ENCODE measurements at places on chromosomes 2 and 18.

- DNase-seq = no peak
Observed at GRCh38 chr2:227179988-227180685, 15.7 kb downstream of the COL4A3 start.

- DNase-seq = no peak
Observed at GRCh38 chr2:214019229-214019972, 391.5 kb upstream of the VWC2L start.

DNA sequence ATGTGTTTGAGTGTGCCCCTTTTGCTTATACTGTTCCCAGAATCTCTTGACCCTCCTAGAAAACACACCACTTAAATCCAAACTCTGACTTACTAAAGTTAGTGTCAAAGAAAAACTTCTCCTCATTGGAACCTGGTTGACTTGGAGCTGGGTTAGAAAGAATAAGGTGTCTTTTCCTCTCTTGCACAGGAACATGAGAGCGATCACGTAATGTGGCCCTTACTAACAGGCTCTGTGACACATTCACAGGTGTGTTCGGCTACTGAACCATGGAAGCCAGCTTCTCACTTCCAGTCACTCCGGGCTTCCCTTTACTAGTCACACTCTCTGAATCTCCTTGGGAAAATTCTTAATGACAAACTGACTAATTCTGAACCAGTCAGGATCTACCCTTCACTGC is 5.4 kb upstream of the POU3F3 start:
- no peak for DNase-seq

- no peak for DNase-seq
Observed at GRCh38 chr2:26778507-26778906, 7.3 kb upstream of the CENPA start.

- DNase-seq = no peak
Observed at GRCh38 chr2:152606081-152606480, 111.2 kb downstream of the PRPF40A start.

DNA sequence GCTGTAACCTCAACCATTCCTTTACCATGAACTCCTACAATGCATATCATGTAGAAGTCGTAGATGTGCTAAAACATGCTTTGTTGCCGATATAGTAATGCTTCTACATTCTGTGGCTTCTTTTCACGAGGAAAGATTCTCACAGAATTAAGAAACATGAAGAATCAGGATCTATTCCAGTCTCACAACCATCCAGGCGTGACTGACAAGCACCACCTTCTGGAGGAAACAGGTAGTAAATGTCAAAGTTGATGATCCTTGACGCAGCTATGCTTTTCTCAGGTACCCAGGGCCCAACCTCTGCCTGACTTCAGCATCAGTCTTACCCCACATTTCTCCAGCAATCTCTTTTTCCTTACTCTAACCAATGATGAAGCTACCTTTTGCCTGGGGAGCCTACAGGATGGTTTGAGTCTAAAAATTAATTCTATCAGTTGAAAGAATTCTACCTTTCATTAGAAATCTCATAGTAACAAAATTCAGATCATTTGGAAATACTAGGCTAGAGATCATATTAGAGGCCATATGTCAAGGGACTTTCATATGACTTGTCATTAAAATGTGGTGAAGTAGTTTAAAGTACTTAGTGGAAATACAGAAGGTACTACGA is 123.3 kb upstream of the RND3 start:
- DNase-seq = no peak

DNA sequence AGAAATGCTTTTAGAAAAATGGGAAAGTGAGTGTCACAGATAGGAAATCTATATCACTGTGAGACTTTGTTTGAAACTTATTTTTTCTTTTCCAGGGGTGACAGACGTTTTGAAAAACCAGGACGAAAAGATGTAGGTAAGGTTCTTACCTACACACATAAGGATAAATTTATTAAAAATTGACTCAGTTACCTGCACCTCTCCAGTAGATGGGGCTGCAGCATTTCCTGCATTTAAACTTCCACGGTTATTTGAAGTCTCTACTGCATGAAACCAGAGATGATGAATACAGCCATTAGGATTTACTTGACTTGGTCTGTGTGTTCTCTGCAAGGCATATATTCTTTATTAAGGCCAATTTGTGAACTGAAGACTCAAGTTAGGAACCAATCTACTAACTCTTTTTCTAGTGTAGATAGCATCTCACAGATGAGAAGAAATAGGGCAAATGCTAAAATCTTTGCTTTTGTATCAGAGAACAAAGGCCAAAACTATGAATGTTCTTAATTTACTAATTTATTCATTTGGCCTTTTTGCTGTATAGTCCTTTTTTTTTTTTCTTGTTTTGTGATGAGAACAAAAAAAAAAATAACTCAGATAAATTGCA is 15.0 kb downstream of the KCNJ13 start:
- no peak for DNase-seq

GRCh38 chr2:235005603-235006259 is 53.9 kb downstream of the SH3BP4 start:
- DNase-seq = peak; percentile 75

- no peak for DNase-seq
Observed at GRCh38 chr2:119480184-119480583, 44.1 kb downstream of the SCTR start.
